RWPE1 (cell line): ENCODE measurements at places on chromosomes 6 and 20.

DNA sequence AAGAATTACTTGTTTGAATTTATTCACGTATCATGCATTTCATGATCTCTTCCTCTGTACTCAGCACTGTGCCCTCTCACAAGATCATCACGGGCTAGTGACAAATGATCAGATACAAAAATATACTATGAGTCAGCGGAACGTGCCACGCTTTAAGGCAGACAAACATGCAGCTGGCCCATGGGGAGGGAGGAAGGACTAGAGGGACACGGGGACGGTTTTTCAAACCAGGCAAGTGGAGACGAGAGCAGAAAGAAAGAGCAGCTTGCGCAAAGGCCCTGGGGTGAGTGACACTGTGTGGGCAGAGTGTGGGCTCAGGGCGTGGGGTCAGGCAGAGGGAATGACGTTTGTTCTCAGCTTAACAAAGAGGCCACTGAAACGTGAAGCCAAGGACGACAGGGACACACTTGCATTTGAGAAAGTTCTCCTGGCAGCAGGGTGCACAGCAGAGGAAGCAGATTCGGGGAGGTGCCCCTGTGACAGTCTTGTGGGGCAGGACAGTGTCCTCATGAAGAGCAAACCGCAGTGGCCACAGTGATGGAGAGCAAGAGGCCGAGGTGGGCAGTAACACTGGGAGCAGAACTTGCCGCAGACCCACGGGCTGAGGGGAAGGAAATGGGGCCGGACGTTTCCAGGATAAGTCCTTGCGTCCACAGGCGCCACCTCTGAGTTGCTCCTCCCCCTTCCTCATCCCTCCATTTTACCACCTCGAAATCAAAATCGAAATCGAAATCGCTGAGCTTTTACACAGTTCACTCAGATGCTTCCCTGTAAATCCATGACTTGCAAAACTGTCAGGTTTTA, 6.9 kb upstream of the RPS6KA2 start:
- no peak for DNase-seq

- DNase-seq: peak; percentile 20
These were observed 87.7 kb downstream of the TMEM242 start for GRCh38 chr6:157235600-157236039.

GRCh38 chr6:16747232-16748024, 13.8 kb downstream of the ATXN1 start:
- peak; percentile 54 for DNase-seq

- DNase-seq: no peak
These were observed 70.9 kb upstream of the ASCC3 start for GRCh38 chr6:100952006-100952405.

GRCh38 chr6:148001844-148002642, 340.6 kb upstream of the SASH1 start:
- no peak for DNase-seq

- DNase-seq: no peak
These were observed 174.5 kb downstream of the CDC5L start for GRCh38 chr6:44561832-44562665.

DNA sequence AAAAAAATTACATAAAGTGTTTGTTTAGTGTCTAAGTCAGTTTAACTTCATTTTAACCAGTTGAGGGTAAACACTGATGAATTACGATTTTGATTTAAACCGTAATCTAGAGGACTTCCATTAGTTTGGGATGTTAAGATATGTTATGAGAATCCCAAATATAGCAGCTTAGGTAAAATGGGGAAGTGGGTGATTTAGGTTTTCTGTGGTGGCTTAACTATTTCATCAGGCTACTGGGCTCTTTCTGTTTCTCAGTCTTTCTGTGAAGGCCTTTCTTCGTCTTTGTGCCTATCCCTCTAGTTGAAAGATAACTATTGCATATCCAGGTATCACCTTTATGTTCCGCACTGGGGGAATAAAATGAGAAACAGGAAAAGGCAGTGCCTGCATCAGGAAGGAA, 27.9 kb downstream of the CENPW start:
- DNase-seq: no peak

GRCh38 chr6:123715006-123715863, 78.5 kb upstream of the TRDN start:
- DNase-seq: peak; percentile 5

GRCh38 chr6:33053230-33053629, 20.2 kb downstream of the HLA-DPA1 start:
- DNase-seq: no peak

GRCh38 chr20:59835448-59836395, 97.7 kb downstream of the SYCP2 start:
- peak; percentile 67 for DNase-seq

DNA sequence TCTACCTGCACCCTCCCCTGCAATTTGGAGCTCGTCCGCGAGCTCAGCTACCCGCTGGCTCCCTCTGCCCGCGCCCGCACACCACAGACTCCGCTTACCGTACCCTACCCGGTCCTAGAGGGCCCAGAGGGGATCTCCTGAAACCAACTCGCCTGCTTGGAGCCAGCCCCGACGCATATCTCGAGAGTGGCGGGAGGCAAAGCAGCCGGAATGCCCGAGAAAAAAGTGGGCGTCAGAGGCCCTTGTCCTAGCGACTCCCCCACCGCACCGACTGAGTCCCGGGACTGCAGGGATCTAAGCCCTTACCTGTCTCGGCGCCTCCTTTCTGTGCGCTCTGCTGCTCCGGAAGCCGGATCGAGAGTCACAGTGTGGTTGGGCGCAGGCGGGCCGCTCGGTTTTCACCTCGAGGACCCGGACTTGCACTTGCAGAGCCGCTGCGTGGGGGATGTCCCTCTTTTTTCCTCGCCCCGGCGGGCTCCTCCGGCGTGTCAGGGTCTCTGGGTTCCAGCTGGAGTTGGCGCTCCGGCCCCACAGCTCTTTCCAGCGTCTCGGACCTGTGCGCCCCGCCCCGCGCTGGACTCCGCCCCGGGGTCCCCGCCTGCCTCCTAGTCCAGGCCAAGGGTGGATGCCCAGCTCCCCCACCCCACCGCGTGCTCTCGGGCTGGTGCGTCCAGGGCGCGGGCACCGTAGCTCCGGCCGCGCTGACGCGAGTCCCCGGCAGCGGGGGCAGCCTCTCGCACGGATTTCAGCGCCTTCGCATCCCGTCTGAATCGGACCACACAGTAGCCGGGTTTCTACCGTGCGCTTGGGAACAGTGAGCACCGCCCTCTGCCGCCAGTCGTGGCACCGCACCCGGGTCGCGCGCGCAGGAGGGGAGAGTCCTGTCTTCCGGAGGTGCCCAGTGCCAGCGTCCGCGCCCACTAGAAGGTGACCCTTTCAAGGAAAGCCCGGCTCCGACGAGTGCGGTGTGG, at the start of gene PROKR2:
PROKR2 (minus strand) TSS at position 767 of the 971 bp plus-strand sequence. CDS start 2,585 bp downstream, outside the sequence.
- DNase-seq: no peak

GRCh38 chr20:17377231-17377630, 150.4 kb downstream of the PCSK2 start:
- no peak for DNase-seq

GRCh38 chr6:144119376-144119775, 24.0 kb upstream of the SF3B5 start:
- no peak for DNase-seq

- DNase-seq: no peak
These were observed 103.4 kb downstream of the FOXC1 start for GRCh38 chr6:1713016-1713600.

- no peak for DNase-seq
These were observed 88.8 kb downstream of the PRND start for GRCh38 chr20:4810426-4811019.

DNA sequence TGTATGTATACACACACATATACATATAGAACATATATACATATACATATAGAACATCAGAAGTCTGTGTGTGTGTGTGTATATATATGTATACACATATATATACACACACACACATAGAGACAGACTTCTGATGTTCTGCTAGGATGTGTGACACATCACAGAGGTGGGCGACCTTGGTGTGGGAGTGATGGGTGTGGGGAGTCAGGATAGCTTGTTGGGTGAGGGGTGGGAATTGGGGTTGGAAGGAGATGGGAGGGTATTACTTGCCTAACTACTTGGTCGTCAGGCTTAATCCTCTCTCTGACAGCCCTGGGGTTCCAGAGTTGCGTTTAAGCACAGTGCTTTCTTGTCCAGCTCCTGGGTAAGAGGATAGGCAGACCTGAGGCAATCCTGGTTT, 8.3 kb downstream of the MYO6 start:
- DNase-seq: no peak

DNA sequence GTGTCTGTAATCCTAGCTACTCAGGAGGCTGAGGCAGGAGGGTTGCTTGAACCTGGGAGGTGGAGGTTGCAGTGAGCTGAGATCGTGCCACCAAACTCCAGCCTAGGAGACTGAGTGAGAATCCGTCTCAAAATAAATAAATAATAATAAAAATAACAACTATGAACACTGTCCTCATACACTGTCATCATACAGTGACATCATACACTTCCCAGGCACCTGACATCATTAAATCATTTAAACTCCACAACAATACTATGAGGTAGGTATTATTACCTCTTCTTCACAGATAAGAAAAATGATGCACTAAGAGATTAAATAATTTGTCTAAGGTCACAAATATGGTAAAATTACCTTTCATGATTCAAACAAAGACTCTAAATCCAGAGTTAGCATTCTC, 200.9 kb upstream of the RUNX2 start:
- DNase-seq: no peak

- DNase-seq: no peak
These were observed 276.5 kb downstream of the CDKAL1 start for GRCh38 chr6:20810727-20811108.

DNA sequence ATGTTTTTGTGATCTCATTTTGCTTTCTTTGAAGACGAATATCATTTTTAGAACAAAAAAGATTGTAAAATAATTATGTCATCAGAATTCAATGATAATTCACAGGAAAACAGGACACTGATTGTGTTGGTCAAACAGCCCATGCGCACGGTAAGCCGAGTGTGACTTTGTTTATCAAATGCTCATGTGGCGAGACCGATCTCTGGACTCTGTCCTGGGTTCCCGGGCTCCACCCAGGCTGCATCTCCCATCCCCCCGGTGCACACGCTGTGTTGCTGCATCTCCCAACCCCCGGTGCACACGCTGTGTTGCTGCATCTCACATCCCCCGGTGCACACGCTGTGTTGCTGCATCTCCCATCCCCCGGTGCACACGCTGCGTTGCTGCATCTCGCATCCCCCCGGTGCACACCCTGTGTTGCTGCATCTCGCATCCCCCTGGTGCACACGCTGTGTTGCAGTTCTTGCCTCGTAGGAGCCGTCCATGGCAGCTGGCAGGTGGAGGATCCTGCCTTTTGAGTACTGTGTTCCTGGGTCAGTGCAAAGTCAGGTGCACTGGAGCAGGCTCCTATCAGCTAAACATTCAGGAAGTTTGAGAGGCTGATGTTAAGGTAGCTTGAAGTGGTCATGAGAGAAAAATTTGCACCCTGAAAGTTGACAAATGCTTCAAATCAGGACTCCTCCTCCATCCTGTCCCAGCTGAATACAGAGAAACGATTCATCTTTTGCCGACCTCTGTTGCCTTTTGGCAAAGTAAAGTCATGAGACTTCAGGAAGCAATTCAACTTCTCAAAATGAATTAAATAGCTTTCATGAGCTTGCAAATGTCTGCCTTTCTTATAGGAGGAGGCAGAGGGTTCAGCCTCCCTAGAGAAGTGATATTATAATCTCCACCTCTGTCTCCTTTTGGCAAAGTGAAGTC, 77.1 kb upstream of the FRMD1 start:
- no peak for DNase-seq

DNA sequence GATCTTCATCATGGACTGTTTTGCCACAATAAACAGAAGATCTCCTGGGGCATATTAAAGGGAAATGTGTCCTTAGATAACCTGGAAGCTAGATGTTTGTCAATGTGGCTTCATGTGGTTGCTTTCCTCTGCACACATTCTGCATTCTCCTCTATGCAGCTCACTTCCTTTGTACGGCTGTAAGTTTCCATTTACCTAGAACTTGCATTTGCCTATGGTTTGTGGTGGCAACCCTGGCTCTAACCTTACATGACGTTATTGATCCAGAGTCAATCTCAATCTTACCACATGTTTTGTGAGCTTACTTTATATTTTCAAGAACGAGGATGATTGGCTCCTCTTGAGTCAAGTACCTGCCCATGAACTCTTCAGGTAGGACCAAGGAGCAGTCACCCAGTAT, 863.1 kb downstream of the MAFB start:
- DNase-seq: no peak

DNA sequence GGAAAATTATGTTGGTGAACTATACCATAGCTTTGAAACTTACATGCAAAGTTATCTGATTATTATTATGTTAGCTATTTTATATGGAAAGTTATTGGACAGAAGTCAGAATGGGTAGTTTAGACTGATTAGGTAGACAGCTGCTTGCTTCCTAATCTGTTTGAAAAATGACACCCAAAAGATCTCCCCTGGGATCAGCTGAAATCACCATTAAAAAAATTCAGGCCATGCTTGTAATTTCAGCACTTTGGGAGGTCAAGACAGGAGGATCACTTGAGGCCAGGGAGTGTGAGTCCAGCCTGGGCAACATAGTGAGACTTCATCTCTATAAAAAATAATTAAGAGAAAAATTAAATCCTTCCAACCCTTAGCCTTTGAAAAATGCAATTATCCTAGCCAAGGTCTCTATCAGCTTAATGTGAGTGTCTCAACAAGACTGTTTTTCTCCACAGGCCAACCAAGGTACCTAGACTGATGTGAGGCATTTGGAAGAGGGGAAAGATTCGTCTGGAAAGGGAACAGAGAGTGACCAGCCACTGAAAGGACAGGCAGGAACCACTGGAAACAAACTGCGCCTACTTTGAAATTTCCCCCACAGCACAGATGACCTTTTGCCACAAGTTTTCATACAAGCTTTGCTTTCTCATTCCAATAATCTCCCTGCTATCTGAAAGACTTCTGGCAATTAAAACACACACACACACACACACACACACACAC, 232.3 kb downstream of the GMPR start:
- no peak for DNase-seq

- peak; percentile 80 for DNase-seq
These were observed 68.5 kb downstream of the PLEKHG1 start for GRCh38 chr6:150667977-150668716.

GRCh38 chr6:152642578-152643375, 5.6 kb upstream of the SYNE1 start:
- peak; percentile 38 for DNase-seq

- no peak for DNase-seq
These were observed 4.3 kb downstream of the UBE2V1 start for GRCh38 chr20:50108556-50109235.

DNA sequence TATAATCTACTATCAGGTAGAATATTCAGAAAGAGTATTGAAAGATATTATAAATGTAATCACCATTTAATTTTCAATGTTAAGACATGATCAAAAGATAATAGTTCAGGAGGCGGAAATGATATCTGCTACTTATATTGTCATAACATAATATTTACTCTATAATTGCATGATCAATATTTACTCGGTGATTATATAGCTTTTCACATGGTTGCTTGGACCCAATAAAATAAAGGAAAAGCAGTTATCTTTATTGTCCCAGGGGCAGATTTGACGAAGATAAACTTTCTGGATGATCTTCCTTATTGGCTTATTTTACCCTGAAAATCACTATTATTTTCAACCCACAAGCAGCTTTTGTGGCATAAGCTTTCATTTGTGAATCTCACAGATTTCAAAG, 350.4 kb downstream of the HACE1 start:
- no peak for DNase-seq

GRCh38 chr6:167094820-167095637, 27.9 kb upstream of the CCR6 start:
- DNase-seq: no peak
